ENCODE measurements at places on chromosomes 6 and 20.

GRCh38 chr6:106085984-106086813 lies at the start of gene PRDM1:
TSS of gene PRDM1 (plus strand) at chr6:106086336. CDS start at chr6:106086554, 218 bp downstream.
- ATAC-seq = peak; percentile 62

GRCh38 chr6:1986454-1987243 lies 258.8 kb downstream of the GMDS start:
- ATAC-seq = no peak

DNA sequence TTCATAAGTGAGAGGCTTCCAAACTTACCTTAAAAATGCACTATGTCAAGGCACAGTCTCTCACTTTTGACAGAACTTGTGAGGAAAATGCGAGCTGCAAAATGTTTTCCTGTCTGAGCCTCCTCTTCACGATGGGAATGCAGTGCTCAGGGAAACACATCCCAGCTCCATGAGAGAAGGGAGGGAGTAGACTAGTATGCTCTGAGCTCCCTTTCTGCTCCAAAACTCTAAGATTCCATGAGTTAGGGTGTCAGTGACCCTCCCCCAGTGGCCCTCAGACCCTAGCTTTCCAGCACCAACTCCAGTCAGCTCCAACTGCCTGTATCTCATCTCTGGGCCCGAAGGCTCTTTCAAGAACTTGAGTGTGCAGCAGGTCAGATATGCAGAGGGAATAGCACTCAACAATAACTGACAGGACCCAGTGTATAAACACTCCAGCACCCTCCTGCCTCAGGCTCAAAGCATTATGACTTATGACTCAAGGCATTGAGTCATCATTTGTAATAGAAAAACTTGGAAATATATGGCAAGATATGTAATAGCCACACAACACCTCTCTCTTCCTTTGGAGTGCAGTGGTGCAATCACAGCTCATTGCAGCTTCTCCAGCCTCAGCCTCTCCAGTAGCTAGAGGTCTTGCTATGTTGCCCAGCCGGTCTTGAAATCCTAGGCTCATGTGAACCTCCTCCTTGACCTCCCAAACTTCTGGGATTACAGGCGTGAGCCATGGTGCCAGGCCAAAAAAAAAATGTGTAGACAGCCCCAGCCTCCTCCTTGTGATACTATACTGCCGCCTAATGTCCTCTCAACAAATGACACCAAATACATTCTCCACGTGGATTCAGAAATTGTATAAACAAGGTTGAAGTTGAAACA lies 16.7 kb upstream of the ENTPD6 start:
- peak; percentile 43 for ATAC-seq

DNA sequence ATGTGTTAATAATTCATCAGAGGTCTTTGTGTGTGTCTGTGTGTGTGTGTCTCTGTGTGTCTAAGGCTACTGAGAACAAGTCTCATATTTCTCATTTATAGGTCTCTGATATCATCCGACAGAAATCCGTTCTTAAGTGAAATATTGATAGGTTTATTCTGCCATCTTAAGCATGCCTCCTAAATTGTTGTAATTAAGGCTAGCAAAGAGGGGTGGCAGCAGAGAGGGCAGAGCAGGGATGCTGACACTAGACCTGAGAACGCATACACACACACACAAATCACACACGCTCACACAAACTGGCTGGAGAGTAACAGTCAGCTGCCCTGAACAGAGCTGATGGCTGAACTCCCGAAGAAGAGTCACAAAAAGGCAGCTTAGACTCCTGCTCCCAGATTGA lies 84.9 kb upstream of the LRFN2 start:
- no peak for ATAC-seq

Data from activated CD4-positive, CD25-positive, alpha-beta regulatory T cell treated with anti-CD3 and anti-CD28 coated beads, Interleukin-2, amount 50 U/mL, for 24 hours (primary cell).